ENCODE measurements at places on chromosomes 7 and 10.

DNA sequence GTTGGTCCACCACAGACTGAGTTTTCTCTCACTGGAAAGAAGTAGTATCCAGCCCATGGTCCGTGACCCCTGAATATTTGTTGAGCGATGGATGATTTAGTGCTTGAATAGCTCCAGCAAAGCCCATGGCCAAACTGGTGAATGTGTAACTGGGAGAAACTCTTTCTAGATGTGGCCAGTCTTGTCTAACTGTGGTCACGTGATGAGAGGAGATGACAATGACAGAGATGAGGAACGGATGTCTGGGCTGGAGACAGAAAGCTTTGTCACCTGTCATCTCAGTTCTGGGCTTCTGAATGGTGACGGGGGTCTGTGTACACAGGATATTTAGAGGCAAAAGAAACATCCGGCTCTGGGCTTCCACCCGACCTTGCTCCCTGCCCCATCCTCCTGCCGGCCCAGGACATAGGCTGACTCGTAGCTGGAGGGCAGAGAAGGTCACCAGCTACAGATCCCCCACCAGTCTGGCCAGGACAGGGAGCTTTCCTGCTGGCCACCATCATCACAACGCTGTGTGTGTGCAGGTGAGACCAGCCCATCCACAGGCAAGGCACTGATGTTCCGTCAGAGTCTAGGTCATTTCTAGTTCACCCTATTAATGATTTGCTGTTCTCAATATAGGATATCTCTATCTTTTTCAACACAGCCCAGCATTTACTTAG, 152.5 kb upstream of the TNS3 start:
- DNase-seq: no peak

GRCh38 chr10:124707551-124707950, 36.6 kb downstream of the FAM53B start:
- DNase-seq: no peak

DNA sequence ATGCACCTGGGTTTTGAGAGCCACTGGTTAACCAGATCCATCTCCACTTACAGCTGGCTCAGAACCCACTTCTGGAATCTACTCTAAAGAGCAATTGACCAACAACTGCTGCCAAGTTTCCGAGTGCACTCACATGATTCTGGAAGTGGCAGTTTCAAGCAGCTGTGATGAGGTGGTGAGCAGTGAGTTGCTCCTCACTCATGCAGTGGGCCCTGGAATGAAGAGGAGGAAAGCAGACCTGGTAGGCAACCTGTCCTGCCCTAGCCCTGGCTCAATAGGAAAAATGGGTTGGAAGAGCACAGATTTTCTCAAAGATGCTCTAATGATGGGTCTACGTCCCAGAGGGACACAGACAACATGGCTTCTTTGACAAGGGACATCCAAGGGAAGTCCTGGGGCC, 70.7 kb upstream of the NPY start:
- DNase-seq: no peak

- DNase-seq: no peak
Measured at GRCh38 chr7:122013065-122013464, 131.0 kb downstream of the AASS start.

- DNase-seq: no peak
Measured at GRCh38 chr7:146683439-146683838, 566.8 kb downstream of the CNTNAP2 start.

- DNase-seq: no peak
Measured at GRCh38 chr10:86109421-86109820, 257.2 kb downstream of the GRID1 start.

DNA sequence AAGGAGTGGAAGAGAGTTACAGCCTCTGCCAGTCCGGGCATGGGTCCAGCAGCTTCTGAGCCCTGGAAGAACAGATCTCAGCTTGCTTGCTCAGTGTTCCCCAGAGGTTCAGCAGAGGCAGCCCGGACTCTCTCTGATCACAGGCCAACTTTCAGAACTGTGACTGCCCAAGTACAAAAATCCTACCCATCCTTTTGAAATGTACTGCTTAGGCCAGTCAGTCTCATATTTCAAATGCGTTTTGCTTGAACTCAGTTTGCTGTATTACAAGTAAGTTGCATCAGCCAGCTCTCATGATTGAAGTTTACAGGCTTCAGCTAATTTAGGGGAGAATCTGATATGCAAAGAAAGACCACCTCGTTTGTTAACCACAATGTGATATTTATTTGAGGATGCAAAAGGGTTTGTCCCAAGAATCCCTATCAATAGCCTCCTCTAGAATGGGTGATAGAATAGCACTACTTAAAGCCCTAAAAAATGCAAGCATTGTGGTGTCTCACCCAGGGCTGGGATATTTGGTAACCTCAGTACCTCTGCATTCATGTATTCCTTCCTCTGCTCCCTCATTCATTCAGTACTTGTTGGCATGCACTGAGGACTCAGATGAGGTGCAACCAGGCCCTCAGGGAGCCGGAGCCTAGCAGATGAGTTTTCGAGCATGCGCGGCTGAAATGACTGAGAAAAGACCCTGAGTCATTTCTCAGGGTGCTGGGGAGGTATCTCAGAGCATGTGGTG, 7.0 kb downstream of the AIMP2 start:
- no peak for DNase-seq

- DNase-seq: no peak
Measured at GRCh38 chr10:119336599-119336998, 129.2 kb downstream of the GRK5 start.

- DNase-seq: no peak
Measured at GRCh38 chr7:34277803-34278199, 372.5 kb downstream of the BMPER start.

DNA sequence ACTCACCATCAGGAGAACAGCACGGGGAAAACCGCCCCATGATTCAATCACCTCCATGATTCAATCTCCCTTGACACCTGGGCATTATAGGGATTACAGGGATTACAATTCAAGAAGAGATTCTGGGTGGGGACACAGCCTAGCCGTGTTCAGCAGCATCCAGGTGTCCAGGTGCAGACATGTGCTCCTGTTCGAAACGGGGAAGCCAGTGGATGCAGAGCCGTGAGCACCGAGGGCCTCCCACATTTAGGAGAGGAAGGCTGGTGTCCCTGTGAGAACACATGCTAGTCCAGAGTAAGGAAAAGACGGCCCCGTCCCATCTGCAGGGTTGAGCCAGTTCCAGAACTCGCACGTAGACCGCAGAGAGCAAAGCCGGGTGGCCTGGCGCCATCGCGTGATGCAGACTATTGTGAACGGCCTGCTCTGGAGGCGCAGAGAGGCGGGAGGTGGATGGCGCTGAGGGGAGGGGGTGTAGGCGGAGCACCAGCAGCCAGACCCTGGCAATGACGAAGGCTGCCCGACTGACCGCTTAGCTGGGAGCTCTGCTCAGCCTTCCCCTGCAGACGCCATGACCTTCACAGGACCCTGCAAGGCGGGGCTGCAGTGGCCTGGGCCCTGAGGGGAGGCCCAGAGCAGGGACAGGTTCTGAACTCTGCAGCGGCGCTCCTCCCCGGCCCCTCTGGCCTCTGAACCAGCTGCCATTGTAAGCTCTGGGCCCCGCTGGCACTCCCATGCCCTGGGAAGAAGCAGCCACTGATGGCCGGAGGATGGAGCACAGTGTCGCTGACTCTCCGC, 141.6 kb upstream of the TCERG1L start:
- no peak for DNase-seq

GRCh38 chr7:124762611-124763143, 2.9 kb downstream of the GPR37 start:
- no peak for DNase-seq

DNA sequence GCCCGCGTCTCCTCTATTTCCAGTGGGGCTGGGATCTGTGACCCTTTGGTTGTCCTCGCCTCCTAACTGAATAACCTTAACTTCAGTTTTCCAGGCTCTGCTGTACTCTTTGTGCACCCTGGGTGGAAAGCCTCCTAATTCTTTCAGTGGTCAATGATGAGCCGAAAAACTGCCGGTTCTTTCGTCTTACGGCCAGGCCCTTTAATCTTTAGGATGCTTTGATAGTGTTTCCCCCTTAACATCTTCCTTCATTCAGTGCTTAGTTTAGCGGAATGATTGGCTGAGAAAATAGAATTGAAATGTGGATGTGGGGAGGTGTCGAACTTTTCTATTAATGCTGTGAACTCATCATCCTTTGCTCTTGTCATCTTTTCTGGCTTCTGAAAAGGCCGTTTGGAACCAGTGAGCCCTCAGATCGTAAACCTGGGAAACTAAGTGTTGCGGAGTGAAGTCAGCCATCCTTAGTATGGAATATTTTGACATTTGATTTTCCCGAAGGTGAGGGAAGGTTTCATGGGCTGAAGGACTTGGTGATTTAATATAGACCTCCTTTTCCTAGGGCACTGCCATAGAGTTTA, 847 bp downstream of the GARS1 start:
- DNase-seq: no peak

GRCh38 chr10:23556727-23557440, 118.0 kb downstream of the OTUD1 start:
- DNase-seq: no peak

- no peak for DNase-seq
Measured at GRCh38 chr10:130326954-130327353, 190.8 kb downstream of the GLRX3 start.

DNA sequence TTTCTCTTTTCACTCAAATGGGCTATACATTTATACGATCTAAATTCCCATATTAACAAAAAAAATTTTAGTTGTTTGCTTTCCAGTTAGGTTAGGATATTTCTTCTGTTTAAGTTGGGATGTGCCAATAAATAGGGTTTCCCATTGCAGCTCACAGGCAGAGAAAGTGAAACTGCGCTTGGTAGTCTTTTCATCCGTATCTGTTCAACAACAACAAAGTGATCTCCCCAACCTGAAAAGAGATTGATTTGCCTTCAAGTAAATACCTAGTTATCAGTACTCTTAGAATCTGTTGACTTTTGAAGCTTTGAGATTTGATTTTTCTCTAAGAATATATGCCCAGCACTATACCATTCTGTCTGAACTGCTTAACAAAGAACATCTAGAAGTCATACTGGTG, 143.4 kb downstream of the DYNC1I1 start:
- DNase-seq: no peak

DNA sequence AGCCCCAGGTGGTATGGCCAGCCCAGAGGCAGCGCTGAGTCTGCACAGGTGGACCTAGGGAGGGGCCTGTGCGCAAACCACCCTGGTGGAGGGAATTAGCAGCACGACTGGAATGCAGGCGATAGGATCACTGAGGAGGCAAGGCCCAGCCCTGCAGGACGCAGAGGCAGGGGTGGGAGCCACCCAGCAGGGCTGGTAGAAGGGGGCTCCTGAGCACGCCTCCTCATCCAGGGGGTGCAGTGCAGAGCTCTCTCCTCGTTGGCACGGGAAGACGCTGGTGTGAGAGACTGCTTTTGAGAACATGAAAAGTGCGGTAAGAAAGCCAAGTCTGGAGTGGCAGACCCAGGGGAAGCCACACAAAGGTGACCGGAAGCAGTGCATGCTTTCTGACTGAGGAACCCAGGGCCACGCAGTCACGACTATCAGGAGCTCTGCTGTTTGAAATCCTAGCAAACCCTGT, 6.0 kb downstream of the FXYD4 start:
- no peak for DNase-seq

DNA sequence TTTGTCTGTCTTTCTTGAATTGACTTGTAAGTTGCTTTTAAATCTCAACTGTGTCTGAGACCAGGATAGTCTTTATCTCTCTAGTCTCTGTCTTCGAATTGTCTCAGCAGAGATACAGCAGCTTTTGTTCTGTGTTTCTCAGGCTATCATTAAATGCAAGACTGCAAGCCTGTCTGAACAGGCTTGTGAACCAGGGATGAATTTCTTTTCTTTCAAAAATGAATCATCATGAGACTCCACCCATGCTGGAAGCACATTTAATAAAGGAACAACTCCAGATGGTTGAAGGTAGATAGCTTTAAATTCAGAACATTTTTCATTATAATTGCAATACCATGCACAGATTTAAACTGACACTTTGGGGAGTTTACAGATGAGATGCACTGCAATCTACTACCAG, 155.9 kb downstream of the SEC23IP start:
- no peak for DNase-seq

- no peak for DNase-seq
Measured at GRCh38 chr10:65993451-65993850, 932.4 kb upstream of the LRRTM3 start.

DNA sequence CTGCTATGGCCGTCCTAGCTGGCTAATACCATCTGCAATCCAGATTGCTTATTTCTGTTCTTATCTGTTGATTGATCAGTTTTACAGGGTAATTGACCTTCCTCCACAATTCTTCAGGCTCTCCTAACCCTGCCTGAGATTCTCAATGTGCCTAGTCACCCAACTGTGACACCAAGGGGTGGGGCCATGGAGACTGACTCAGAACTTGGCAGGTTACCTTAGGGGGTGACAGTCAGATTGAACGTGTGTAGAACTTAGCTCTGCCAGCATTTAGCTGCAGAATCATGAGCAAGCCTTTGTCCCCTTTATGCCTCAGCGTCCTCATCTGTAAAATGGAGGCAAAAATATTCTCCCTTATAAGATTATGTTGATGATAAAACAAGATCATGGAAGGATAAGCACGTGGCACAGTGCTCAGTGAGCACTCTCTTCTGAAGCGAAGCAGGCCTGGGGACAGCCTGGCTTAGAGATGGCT, 19.1 kb upstream of the LEP start:
- no peak for DNase-seq

- DNase-seq: no peak
Measured at GRCh38 chr10:116120688-116121455, 152.1 kb downstream of the GFRA1 start.

DNA sequence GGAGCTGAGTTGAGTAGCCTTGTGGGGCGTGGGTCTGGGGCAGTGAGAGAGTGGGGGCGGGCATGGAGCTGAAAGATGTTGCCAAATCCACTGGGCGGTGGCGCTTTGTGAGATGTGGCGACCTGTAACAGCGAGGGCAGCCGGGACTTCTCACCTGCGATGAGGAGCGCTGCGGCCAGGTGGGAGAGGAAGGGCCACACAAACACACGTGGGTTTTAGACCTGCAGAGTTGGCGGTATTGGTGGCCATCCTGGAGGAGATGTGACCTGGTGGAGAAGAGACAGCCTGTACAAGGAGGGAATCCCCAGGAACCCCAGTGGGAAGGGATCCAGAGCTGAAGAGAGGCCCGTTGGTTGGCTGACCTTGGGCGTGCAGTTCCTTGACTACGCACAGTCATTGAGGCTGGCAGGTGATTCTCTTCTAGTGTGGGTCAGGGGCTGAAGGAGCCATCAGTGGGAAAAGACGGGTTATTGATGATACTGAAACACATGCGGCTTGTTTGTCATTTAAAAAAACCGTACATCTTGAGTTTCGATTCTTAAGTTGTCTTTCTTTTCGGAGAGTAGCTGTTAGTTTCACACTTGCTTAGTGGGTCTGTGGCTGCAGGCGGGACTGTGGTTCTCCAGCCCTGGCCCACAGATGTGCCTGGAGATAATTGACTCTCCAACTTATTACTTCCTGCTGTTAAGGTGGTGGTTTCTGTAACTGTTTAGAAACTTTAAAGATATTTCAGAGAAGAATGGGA, 2.4 kb downstream of the CHST12 start:
- DNase-seq: peak; percentile 51

GRCh38 chr7:134044682-134045081, 82.5 kb upstream of the LRGUK start:
- DNase-seq: no peak
